ENCODE measurements at places on chromosomes 16 and 17. TPM values are rescaled to one million over a fixed set of nuclear protein-coding genes. Genes with fewer than 3 reads are reported as not detected.
A peak's percentile ranks its signal among the peaks of the same experiment; 100 is the strongest.

The ARL4D gene
- 6.4 TPM for total RNA-seq

The DHX58 gene
- 97.0 TPM for total RNA-seq

The SEPTIN1 gene
- total RNA-seq, result 343 TPM

GRCh38 chr16:14070555-14070876 is 603 bp upstream of the MRTFB start:
- H3K27me3 ChIP-seq, result peaks cover 5% of the 10 kb centered on the region
- no peaks in the 10 kb centered on the region for H3K36me3 ChIP-seq
- H3K4me1 ChIP-seq, result peaks cover 16% of the 10 kb centered on the region
- H3K4me3 ChIP-seq, result peak overlapping the region; percentile 84

GRCh38 chr16:82819286-82819685 is 192.5 kb downstream of the CDH13 start:
- H3K27me3 ChIP-seq, result peaks cover 6% of the 10 kb centered on the region
- no peak for DNase-seq
- H3K4me1 ChIP-seq, result no peaks in the 10 kb centered on the region
- H3K36me3 ChIP-seq, result no peaks in the 10 kb centered on the region

The RAB11FIP4 gene
- 38.6 TPM for total RNA-seq
